Activated CD8-positive, alpha-beta memory T cell treated with anti-CD3 and anti-CD28 coated beads for 1 hour (primary cell): ENCODE measurements at places on chromosomes 3 and 15.

- DNase-seq = no peak
These were observed 2.1 kb downstream of the TNK2 start for GRCh38 chr3:195905970-195906864.

DNA sequence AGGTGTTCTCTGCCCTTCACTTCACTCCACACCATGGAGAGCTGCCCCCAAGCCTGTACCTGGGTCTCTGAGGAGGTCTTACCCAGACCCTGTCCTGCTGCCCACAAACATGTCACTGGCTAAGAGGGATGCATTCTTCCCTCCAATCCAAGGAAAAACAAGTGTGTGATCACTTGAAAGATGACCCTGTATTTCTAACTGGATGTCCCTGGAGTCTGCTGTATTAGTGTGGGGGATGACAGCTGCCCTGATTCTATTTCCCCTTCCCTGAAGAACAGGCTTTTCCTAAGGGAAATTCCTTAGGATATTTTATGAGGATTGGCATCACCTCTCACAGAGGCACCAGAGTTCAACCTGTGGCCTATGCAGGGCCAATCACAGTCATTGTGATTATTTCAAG lies 55.0 kb upstream of the GATA2 start:
- no peak for DNase-seq

DNA sequence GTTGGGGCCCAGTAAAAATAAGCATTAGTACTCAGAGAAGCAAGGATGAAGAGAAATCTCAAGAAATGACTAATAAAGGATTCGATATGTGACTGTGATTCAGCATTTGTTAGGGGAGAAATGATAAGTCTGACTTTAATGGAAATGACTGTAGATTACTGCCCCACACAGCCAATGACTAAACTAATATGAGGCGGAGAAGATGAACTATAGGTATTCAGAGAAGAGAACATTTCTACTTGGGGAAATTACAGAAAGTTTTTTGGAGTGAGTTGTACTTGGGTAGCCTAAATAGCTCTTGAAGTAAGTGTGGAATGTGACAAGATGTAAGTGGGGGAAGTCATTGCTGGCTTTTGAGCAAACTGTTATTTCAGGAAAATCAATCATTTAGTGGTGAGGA lies 380.0 kb downstream of the PDCD6IP start:
- no peak for DNase-seq

- no peak for DNase-seq
These were observed 71.8 kb downstream of the CHDH start for GRCh38 chr3:53774414-53774813.

DNA sequence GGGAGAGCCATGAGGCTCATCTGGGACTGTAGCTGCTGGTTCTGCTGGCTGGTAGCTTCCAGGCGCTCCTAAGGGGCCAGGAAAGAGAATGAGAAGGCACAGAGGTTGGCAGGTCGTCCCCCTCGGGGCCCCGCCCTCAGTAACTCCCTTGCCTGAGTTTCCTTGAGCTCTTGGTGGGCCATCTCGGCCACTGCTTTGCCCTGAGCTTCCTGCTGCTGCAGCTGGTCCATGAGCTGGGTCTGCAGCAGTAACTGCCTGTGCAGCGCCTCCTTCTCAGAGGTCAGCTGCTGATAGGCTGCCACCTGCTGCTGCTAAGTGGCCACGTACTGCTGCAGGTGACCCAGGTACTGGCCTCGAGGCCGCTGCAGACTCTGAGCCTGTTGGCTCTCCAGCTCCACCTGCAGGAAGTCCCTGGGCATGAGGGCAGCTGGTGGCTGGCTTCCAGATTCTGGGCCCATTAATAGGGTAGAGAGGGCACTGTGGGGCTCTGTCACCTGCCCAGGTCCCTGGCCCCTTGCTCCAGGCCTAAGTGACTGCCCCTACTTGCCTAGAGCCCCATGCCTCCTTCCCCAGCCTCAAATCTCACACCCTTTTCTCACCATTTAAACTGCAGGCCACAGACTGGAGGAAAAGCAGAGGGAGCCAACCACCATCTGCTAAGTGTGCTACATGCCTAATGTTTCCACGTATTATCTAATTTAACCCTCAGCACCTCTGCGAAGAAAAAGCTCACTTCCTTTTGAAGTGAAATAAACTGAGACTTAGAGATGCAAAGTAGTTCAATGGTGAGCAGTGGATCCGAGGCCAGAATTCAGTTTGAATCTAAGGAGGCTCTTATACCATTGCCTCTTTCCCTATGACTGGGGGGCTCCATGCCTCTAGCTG lies 10.8 kb upstream of the VPS33B start:
- DNase-seq = no peak

- DNase-seq = no peak
These were observed 84.9 kb upstream of the SPATA12 start for GRCh38 chr3:56975567-56975966.

DNA sequence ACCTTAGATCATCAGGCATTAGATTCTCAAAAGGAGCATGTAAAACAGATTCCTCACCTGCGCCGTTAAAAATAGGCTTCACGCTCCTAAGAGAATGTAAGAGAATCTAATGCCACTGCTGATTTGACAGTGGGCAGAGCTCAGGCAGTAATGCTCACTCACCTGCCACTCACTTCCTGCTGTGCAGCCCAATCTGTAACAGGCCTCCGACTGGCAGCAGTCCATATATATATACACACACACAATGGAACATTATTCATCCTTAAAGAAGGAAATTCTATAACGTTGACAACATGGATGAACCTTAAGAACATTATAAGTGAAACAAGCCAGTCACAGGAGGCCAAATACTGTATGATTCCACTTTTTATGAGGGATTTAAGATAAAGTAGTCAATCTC lies 24.5 kb downstream of the ZNF148 start:
- no peak for DNase-seq

DNA sequence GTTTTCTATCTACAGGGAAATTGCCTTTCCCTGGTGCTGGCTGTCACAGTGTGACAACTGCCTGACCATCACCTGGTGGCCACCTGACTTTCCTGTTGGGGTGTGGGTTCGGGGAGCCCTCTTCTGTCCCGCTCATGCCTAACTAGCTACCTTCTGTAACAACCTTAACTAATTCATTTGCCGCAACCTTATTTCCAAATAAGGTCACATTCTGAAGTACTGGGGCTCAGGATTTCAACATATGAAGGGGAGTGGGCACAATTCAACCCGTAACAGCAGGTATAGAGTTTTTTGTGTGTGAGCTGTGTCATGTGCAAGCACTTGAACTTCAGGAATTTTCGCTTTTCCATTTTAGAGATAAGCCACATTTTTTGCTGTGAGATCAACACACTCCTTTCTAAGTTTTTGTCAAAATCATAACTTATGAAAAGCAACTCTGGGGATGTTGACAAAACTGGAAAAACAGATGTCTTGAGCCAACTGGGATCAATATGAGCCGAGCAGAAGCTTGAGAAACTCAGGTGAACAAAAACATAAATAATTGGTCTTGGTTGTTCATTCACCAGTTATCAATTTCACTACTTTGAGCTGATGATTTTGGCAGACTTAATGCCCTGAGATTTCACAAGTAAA lies 242.0 kb upstream of the RGMA start:
- DNase-seq = no peak

GRCh38 chr3:33718595-33718907 lies 497 bp upstream of the CLASP2 start:
- DNase-seq = no peak

DNA sequence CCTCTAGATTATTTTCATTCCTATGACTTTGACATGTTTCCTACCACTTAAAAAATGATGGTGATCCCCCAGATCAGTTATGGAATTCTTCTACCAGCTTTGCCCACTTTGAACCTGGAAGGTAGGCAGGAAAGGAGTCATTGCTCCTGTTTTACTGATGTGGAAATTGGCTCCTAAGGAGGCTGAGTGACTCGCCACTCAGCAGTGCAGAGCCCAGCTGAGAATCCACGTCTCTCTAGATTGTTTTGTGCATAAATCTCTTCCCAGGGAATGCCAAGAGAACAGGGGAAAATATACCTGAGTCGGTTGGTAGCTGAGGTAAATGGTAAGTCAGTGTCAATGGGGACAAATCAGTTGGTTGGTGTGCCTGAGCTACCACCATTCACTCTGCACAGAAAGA lies 4.7 kb downstream of the LTF start:
- DNase-seq = no peak

- no peak for DNase-seq
These were observed 139.5 kb downstream of the TBL1XR1 start for GRCh38 chr3:177057768-177058167.

DNA sequence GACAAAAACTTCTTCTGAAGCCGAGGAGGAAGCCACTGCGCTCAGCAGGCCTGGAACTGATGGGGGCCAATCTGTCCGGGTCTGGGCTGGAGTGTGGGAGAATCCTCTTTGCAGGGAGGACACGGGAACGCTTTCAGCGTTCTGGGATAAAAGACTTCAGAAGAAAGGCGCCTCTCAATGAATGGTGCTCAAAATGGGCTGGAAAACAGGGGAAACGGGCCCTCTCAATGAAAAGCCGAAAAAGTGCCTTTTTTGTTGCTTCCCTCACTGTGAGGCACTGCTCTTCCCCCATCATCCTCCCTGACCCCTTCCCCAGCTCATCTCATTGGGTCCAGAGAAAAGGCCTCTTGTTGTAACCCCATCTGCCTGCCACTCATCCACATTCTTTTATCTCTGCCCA lies 119.5 kb upstream of the LRIG1 start:
- DNase-seq = no peak

GRCh38 chr15:52511084-52511483 lies 17.6 kb downstream of the MYO5A start:
- no peak for DNase-seq

DNA sequence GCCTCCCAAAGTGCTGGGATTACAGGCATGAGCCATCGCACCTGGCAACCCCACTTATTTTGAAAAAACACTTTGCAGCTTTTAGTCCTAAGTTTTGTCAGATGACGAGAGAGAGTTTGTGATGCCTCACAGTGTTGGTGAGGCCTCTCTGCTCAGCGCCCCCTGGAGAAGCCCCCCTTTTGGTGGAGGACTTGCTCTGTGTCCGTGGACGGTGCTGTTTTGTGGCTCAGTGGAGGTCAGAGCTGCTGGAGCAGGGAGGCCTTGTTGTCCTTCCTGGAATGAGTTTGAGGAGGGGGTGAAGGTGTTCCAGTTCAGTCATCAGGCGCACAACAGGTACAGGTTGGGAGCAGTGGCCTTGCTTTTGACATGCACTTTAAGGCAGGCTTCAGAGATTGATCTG lies 58.0 kb downstream of the PGPEP1L start:
- no peak for DNase-seq

DNA sequence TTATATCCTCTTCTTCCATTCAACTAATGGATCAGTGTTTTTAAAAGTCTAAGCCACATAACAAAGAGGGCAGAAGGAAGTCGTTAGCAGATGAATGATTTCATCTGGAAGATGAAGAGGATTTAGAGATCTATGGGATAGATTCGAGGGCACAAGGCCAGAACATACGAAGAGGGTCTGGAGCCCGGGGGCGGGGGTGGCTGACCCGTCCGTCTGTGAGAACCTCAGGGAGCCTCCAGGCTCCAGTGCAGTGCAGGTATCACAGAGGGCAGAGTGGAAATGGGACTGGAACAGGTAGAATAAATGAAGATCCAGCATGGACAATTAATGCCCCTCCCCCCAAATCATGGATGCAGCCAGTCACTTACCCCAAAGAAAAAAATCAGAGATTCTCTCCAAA lies 1.5 kb upstream of the GOLGA8B start:
- DNase-seq = no peak

GRCh38 chr3:172853921-172854666 lies 103.6 kb downstream of the ECT2 start:
- no peak for DNase-seq

DNA sequence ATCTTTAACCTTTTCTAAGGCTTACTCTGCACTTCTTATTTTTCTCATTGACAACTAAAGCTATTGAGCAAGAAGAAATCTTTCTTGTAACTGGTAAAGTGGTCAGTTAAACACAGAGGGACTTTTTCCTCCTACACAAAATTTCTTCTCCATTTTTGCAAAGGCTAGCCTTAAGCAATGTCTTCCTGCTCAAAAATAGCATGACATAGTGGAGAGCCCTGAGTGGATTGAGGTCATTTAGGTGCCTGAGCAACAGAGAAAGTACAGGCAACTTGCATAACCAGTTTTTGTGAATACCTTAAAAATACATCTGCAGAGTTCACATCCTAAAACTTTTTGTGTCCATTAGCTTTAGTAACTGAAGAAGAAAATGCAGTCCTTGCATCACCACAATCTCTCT lies 144.7 kb upstream of the TTC14 start:
- DNase-seq = no peak

DNA sequence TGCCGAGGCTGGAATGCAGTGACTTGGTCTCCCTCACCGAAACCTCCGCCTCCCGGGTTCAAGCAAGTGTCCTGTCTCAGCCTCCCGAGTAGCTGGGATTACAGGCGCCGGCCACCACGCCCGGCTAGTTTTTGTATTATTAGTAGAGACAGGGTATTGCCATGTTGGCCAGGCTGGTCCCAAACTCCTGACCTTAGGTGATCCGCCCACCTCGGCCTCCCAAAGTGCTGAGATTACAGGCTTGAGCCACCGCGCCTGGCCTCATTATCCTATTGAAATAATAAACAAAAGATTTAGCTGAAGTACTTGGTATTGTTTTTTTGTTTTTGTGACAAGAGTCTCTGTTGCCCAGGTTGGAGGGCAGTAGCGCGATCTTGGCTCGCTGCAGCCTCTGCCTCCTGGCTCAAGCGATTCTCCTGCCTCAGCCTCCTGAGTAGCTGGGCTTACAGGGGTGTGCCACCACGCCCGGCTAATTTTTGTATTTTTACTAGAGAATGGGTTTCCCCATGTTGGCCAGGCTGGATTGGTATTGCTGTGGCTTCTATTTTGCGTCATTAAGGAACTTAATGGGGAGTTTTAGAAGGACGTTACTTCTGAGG lies 1.5 kb downstream of the RPL35A start:
- no peak for DNase-seq

- no peak for DNase-seq
These were observed 216.0 kb upstream of the ZBTB20 start for GRCh38 chr3:115363071-115363470.
